ENCODE measurements at places on chromosomes 3 and 15. TPM values are rescaled to one million over a fixed set of nuclear protein-coding genes. Genes with fewer than 3 reads are reported as not detected.

The ISLR gene
- 0.53 TPM for total RNA-seq

The PRKCD gene
- total RNA-seq: 5.5 TPM

The EEF1AKMT4 gene
- 10.1 TPM for total RNA-seq

The PEX5L gene
- total RNA-seq: under 0.01 TPM

The FSIP1 gene
- total RNA-seq: 28.8 TPM

The CHAC1 gene
- 59.8 TPM for total RNA-seq

The CASR gene
- total RNA-seq: not detected

The FAM81A gene
- 0.26 TPM for total RNA-seq

The SLC12A1 gene
- not detected for total RNA-seq

The U2SURP gene
- total RNA-seq: 40.8 TPM

The MAP1A gene
- 0.26 TPM for total RNA-seq

The FBXW12 gene
- not detected for total RNA-seq

The SH2D7 gene
- not detected for total RNA-seq

The CLEC3B gene
- 0.13 TPM for total RNA-seq

The CFAP44 gene
- total RNA-seq: 2.6 TPM

The TM4SF4 gene
- total RNA-seq: not detected

The SLC6A6 gene
- total RNA-seq: 13.2 TPM

The RARRES1 gene
- not detected for total RNA-seq

The FBXO40 gene
- not detected for total RNA-seq

The SLC9A9 gene
- total RNA-seq: 1.4 TPM

The CNOT10 gene
- 20.4 TPM for total RNA-seq
